ENCODE measurements at places on chromosomes 4 and X.

GRCh38 chrX:132750331-132751062, 207.9 kb downstream of the HS6ST2 start:
- DNase-seq: no peak

DNA sequence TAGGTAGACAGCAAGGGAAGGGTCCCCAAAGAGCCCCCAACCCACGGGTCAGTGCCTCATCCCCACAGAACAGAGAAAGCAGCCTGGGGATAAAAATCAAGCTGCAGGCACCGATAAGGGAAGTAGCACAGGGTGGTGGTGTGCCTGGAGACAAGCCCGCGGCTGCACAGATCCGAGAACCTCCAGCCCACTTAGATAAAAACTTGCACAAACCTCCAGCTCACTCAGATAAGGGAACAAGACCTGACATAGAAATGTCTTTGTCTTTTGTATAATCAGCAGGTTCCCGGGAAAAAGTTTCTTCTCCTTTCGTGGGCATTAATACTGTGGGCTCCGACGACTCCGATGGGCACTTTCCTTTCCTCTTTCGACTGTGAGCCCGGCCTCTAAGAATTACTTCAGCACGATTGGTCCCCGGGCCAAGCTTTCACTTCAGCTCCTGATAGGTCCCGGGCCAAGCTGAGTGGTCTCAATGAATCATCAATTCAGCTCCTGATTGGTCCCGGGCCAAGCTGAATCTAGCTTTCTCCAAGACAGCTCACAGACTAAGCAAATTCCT, 32.4 kb downstream of the PRDX4 start:
- no peak for DNase-seq

DNA sequence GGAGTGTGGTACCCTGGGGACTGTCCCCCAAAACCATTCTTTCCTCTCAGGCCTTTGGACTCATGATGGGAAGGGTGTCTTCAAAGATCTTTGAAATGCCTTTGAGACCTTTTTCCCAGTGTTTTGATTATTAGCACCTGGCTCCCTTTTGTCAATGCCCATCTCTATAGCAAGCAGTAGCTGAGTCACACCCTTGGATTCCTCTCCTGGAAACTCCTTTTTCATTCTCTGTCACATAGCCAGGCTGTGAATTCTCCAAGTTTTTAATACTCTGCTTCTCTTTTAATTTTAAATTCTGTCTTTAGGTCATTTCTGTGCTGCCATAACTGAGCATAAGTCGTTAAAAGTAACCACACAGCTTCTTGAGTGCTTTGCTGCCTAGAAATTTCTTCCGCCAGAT, 29.7 kb downstream of the IL21 start:
- DNase-seq: no peak

DNA sequence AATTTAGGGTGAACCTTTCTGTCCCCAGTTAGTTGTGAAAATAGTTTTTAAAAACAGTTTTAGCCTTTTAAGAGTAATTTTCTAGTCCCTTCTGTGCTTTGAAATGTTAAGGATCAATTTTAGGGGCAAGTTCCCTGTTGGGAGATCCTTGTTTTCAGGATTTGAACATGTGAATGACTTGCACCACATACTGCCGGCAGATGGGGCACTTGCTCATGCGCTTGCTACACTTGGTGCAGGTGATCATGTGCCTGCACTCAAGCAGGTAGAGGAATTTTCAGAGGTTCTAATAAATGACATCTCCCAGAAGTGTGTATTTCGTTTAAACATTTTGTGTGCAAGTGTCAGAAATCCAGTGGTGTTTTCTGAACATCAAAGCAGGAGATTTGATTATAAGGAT, 195.9 kb downstream of the CHM start:
- DNase-seq: no peak

GRCh38 chrX:110853610-110854009, 58.0 kb upstream of the CHRDL1 start:
- DNase-seq: peak; percentile 3
